Pons (tissue), 1 donor: ENCODE measurements at places on chromosomes 13 and 19.
A peak's percentile ranks its signal among the peaks of the same experiment; 100 is the strongest.

DNA sequence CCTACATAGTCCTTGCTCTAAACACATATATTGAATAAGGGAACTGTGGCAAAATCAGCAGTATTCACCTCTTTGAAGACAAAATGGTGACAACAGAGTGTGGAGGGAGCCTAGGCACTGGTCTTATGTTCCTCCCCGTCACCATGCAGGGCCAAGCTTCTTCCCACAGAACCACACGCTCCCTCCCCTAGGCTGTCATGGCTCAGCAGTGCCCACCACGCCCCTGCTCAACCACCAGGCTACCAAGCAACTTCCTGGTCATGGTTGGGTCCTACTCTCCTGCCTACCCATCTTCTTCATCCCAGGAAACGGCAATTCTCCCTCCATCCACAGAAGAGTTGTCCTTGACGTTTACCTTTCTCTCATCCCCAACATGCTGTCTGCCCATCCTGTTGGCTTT is 126.1 kb downstream of the CRYL1 start:
- no peak for DNase-seq

GRCh38 chr13:109897988-109898624 is 111.7 kb upstream of the IRS2 start:
- no peak for DNase-seq

GRCh38 chr19:12411893-12412292 is 10.8 kb upstream of the ZNF799 start:
- DNase-seq, result no peak

- no peak for DNase-seq
These were observed 257.0 kb downstream of the LHFPL6 start for GRCh38 chr13:39345982-39346381.

DNA sequence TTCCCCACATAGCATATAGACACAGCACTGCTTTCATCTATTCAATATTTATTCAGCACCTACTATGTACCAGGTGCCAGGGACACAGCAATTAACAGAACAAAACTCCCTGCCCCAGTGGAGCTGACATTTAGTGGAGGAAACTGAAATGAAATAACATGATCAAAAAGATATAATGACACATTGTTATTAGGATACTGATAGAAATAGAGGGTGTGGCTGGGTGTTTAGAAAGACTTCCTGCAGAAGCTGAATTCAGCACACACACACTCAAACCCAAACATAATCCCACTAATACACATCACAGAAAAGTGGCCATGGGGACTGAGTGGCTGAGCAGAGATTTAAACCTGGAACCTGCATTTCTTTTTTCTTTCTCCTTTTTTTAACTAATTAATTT is 3.8 kb upstream of the CDC37 start:
- DNase-seq, result no peak

- DNase-seq, result peak; percentile 89
These were observed 1.3 kb upstream of the KCNC3 start for GRCh38 chr19:50330365-50331078.

- no peak for DNase-seq
These were observed 3.1 kb downstream of the ADAT3 start for GRCh38 chr19:1908364-1908678.

- no peak for DNase-seq
These were observed 342 bp downstream of the ASF1B start for GRCh38 chr19:14135985-14136508.

- DNase-seq, result peak; percentile 0
These were observed 13.3 kb downstream of the NDUFB7 start for GRCh38 chr19:14558370-14559066.

DNA sequence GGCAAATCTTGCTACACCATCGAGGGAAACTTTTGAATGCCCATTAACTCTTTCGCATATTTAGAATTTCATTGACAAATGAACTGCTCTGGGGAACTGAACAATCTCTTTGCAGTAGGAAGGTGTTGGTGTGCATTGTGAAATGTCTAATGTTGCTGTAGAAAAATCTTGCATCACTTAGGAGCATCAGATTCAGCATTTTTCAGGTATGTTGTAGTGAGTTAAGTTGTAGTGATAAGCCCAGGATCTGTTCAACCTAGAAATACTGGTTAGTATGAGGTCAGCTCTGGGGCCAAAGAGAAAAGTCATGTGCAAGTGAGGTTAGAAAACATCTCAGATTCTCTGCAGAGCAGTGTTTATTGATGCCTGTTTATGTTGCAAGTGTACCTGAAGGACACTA is 4.1 kb downstream of the FRY start:
- no peak for DNase-seq

DNA sequence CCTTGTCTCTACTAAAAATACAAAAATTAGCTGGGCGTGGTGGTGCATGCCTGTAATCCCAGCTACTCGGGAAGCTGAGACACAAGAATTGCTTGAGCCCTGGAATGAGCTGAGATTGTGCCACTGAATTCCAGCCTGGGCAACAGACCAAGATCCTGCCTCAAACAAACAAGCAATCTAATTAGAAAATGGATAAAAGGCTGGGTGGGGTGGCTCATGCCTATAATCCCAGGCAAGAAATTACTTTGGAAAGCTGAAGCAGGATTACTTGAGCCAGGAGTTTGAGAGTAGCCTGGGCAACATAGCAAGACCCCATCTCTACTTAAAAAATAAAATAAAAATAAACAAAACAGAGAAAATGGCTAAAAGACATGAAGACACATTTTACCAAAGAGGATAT is 77.0 kb downstream of the CAB39L start:
- no peak for DNase-seq

GRCh38 chr13:27670861-27671260 is 49.2 kb downstream of the POLR1D start:
- DNase-seq, result no peak

GRCh38 chr13:50171590-50172282 is 156.5 kb downstream of the KCNRG start:
- DNase-seq, result no peak

DNA sequence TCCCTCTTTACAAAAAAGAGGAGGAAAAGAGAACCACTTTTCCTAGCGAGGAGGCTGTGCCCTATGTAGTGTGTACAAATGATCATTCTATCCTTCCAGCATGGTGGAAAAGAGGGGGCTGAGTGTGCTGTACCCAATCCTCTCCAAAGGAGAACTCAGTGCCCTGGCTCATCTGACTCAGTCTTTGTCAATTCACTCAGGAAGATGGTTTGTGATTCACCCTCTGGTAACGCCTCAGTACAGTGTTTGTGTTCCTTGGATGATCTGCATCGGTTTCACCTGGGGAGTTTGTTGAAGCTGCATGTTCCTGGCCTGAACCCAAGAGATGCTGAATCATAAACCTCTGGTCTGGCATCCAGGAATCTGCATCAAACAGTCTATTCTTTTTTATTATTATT is 18.3 kb upstream of the ENOX1 start:
- DNase-seq, result peak; percentile 85

GRCh38 chr19:50694815-50695145 is 24.8 kb downstream of the SHANK1 start:
- DNase-seq, result no peak

DNA sequence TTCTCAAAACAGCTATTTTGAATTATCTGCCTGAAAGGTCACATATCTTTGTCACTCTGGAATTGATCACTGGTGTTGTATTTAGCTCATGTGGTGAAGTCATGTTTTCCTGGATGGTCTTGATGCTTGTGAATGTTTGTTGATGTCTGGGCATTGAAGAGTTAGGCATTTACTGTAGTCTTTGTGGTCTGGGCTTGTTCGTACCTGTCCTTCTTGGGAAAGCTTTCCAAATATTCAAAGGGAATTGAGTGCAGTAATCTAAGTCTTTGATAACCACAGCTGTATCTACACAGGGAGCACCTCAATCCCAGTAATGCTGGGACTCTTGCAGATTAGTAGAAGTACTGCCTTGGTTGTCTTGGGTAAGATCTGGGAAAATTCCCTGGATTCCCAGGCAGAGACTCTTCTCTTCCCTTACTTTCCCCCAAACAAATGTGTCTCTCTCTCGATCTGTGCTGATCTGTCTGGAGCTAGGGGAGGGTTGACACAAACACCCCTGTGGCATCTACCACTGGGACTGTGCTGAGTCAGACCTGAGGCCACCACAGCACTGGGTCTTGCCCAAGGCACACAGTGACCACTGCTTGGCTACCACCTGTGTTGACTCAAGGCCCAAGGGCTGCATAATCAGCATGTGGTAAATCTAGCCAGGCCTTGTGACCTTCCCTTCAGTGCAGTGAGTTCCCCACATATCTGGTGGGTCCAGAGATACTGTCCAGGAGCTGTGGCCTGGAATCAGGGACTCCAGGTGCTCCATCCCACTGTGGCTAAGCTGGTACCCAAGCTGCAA is 5.5 kb upstream of the CYP4F3 start:
- no peak for DNase-seq

DNA sequence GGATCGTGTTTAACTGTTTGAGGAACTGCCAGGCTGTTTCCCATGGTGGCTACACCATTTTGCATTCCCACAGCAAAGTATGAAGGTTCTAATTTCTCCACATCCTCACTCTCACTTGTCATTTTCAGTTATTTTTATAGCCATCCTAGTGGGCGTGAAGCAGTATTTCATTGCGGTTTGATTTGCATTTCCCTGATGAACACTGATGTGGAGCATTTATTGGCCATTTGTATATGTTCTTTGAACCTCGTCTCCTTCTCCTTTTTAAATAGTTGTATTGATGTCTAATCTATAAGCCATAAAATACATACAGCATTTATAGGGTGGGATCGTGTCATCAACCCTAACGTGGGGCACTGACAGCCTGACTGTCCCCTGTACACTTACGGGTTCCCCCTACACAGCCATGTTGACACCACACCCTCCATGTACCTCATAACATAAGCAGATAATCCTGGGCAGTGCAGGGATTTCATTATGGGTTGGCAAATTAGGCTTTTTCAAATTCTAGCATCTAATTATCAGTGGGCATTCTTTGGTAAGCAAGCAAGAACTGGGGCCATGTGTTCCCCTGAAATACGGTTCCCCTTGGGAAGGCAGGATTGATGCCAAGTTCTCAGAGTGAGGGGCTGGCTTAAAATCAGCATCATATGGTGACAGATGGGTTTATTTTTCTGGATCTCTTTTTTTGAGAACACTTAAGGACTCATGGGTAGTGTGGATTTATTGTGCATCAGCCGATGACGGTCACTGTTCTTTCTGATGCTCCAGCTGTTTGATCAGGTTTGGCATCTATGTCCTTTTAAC is 11.6 kb upstream of the ZBTB45 start:
- DNase-seq, result no peak

DNA sequence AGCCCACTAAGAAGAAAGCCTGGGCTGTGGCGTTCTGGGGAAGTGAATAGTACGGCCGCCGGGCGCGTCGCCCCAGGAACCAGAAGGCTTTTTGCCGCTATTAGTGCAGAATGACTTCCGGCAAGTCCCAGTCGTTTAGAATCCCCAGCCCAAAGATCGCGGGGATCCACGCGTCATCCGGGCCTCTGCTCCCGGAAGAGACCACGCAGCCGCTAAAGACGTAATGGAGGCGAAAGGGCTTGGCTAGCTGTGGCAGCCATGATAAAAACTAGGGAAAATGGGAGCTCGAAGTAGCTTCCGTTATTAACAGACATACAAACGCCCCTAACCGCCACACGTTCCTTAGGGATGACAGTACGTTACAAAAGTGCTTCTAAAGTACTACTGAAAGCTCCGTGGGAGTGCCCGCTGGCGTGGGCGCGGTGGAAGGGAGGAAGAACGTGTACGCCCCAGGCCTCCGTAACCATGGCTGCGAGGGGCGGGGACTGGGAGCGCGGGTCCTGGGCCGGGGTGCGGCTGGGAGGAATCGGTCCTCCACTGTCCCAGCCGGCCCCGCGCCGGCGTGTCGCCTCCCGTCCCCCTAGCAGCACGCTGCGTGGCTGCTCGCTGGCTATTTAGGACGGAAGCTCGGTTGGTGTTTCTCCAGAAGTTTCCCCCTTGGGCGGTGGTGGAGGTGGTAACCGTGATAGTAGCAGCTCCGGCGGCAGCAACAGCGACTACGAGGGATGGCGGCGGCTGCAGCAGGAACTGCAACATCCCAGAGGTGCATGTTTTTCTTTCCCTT is at the start of gene SUGT1:
Gene SUGT1, plus strand, starts transcription at position 641 of the 784 bp plus-strand sequence. Its CDS starts 85 bp downstream, at position 726.
- DNase-seq, result peak; percentile 97

- DNase-seq, result no peak
These were observed 72.0 kb downstream of the SPATA13 start for GRCh38 chr13:24232474-24232873.

- peak; percentile 76 for DNase-seq
These were observed 21.4 kb downstream of the LCP1 start for GRCh38 chr13:46160471-46161066.

DNA sequence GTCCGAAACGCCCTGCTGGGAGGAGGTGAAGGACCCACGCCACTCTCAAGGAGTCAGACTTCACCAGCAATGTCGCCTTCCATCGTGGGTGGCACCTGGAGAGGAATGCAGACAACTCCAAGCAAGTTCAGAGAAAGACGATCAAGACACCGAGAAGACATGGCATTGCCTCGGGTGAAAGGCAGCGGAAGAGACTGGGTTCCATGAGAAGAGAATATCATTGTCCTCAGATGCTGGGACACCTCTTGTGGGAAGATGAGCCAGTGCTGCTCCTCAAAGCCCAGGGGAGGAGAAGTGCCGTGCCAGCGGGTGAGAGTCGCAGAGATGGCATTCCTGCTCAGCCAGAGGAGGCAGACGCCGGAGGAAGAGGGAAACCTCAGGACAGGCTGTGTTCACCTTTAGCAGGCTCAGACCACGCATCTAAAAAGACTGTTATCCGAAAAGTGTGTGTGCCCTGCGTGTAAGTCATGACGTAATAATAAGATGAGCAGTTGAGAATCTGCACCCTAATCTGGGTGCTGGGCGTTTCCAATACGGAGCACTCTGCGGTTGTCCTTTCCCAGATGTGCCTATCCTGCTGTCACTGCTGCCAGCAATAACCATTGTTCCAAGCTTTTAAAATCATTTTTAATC is 144.6 kb upstream of the SPACA7 start:
- DNase-seq, result no peak

GRCh38 chr13:44155422-44156293 is 218.0 kb upstream of the SERP2 start:
- peak; percentile 51 for DNase-seq

DNA sequence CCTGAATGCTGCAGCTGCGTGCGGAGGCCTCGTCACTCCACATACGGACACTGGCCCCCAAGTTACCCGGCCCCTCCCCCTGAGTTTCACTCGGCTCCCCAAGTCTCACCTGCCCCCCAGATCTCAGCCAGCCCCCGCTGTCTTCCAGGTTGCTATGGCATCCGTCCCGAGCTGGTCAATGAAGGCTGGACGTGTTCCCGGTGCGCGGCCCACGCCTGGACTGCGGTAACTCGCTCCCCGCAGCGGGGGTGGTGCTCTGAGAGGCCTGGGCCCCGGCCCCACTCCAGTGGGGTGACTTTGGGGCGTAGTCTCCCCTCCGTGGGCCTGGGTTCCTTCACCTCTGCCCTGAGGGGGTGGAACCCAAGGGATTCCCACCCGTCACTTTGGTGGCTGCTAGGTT is 168.2 kb downstream of the KDM4B start:
- no peak for DNase-seq

DNA sequence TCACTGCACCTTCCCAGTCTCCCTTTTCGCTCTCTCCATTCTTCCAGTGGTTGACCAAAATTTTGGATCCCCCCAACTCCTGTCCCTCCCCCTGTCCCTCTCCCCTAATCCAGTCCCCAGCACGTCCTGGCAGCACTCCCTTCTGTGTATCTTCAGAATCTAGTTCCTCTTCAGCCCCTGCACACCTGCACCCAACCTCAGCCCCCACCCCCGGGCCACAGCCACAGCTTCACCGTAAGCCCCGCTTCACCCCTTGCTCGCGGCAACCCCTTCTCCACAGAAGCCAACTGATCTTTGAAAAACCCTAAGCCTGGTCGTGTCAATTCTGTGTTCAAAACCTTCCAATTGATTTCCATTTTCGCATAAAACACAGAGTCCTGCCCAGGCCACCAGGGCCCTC is 35.5 kb upstream of the SLC15A1 start:
- no peak for DNase-seq
